ENCODE measurements at places on chromosomes 6 and 20.

GRCh38 chr6:52155791-52156576, 30.2 kb upstream of the IL17A start:
- DNase-seq = peak; percentile 4

DNA sequence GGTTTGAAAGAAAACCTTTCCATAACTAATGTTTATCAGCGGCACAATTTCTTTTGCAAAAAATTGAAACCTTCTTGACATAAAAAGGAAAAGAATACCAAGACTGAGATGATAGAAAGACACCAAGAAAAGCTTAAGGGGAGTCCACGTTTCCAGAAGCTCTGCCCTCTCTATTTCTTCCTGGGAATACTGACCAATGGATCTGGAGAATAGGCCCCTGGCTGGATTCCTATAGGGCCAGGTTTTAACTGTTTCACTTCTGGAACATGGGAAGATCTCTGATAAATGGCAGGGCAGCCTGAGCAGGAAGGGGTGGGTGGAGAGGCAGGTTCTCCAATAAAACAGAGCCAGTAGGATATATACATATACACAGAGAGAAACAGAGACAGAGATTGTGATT, 413.4 kb upstream of the JARID2 start:
- no peak for DNase-seq

- peak; percentile 78 for DNase-seq
Measured at GRCh38 chr6:1604158-1605003, 5.3 kb upstream of the FOXC1 start.

DNA sequence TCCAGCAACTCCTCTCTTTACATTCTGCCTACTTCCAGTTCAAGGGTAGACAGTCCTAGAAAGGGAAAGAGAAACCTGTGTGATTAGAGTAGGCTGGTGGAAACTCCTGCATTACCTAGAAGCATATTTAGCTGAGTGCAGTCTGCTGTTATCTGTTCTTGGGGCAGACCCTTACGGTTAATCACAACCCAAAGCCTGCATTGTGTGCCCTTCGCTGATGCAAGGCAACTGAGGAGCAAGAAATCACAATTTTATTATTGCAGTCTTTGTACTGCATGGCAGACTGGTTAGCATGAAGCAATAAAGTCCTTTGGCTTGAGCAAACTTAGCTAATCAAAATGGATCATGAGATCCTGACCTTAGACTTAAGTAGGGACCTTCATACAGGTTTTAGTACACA, 1.5 kb upstream of the GOPC start:
- DNase-seq = no peak

GRCh38 chr6:150336708-150337107, 32.1 kb upstream of the IYD start:
- no peak for DNase-seq

DNA sequence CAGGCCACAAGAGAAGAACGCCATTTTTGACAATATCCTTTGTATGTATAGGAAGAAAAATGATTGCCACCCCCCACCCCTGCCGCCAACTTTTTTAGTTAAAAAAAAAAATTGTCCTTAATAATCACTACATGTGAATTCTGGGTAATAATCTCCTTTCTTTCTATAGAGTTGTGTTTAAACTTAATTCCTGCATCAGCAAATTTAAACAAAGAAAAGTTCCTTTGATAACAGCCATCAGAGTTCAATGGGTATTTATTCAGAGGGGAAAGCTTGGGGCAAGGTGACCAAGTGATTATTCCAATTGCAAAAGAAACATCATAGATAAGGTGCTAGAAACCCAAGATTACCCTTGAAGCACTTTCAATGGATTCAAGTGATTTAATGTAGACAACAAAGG, 47.0 kb downstream of the GCLC start:
- no peak for DNase-seq

GRCh38 chr6:151240036-151240685, 394 bp downstream of the AKAP12 start:
- DNase-seq = peak; percentile 58

GRCh38 chr20:50845566-50846215, 50.8 kb downstream of the BCAS4 start:
- no peak for DNase-seq

GRCh38 chr6:40349123-40349900, 237.9 kb downstream of the LRFN2 start:
- no peak for DNase-seq

- DNase-seq = no peak
Measured at GRCh38 chr20:25761596-25761995, 64.9 kb upstream of the ZNF337 start.

DNA sequence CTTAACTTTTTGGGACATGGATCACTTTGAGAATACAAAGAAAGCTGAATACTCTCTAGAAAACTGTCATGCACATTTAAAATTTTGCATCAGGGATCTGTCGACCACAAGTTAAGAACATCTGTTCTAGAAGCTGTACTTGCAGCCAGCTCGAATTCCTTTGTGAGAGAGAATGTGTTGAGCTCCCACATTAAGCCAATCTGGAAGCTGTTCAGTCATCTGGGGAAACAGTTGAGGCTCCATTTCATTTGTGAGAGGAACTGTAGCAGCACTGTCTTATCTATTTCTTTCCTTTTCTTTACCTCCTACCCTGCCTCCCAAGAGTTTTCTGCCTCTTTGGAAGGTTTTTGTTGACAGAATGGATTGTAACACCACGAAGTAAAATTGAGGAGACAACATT, 50.8 kb downstream of the KAT14 start:
- no peak for DNase-seq

- DNase-seq = no peak
Measured at GRCh38 chr20:16004108-16004854, 569.0 kb downstream of the KIF16B start.

- no peak for DNase-seq
Measured at GRCh38 chr6:28264834-28265401, 2.0 kb upstream of the ZSCAN26 start.

Data from activated naive CD8-positive, alpha-beta T cell treated with anti-CD3 and anti-CD28 coated beads for 36 hours (primary cell).